CD4-positive, alpha-beta T cell treated with Interleukin-4 for 1 hour (primary cell): ENCODE measurements at places on chromosomes 5 and 9.

DNA sequence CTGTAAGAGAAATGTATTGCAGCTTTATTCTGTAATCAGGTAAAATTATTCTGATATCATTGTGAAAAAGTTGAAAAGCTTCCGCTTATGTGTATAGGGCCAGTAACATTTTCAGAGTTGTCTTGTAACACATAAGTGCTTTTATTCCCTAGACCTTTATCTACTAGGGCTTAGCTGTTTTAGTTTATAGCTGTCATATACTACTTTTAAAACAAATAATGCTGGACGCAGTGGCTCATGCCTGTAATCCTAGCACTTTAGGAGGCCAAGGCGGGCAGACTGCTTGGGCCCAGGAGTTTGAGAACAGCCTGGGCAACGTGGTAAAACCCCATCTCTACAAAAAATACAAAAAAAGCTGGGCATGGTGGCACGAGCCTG lies 33.1 kb downstream of the SLC25A51 start:
- DNase-seq = no peak

- no peak for DNase-seq
Observed at GRCh38 chr5:65364907-65365306, 116.8 kb downstream of the ADAMTS6 start.

- peak; percentile 62 for DNase-seq
Observed at GRCh38 chr9:75186767-75187380, 98.6 kb downstream of the OSTF1 start.

GRCh38 chr9:107588393-107588792 lies 98.8 kb upstream of the KLF4 start:
- no peak for DNase-seq

DNA sequence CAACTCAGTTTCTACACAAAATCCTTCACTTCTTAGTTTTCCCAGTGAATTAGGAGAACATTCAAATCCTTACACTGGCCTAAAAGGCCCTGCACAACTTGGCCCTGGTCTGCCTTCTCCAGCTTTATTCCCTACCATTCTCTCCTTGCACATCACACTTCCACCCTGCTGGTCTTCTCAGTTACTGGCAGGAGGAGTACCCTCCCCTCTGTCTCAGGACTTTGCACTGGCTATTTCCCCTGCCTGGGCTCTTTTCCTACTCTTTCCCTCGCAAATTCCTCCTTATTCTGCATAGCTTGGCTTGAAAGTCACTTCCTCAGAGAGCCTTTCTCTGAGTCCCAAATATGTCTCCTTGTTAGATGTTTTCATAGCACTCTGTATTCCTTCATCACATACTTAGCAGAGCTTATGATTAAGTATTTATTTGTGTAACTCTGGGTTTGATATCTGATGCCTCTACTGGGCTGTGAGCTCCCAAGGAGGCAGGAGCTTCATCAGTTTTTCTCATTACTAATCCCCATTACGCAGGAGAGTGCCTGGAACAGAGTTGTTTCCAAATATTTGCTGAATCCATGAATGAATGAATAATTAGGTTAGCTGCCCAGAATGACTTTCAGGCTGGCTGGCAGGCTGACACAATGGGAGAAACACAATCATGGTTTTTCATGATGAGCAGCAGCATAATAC lies 159.8 kb upstream of the KLF9 start:
- DNase-seq = no peak

- no peak for DNase-seq
Observed at GRCh38 chr9:95373782-95374487, 56.4 kb upstream of the FANCC start.

DNA sequence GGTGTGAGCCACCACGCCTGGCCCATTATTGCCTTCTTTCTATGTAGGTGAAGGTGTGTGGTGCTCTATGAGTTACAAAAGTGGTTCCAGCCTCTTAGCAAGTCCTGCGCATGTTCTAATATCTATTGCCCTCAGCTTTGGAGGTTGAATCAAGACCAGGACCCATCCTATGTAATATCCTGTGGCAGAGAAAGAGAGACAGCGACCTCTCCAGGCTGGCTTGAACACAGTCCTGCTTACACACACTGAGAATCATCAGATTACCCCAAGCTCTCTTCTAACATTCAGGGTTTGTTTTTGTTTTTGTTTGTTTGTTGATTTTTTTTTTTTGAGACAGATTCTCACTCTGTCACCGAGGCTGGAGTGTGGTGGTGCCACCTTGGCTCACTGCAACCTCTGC lies 94.7 kb upstream of the OSMR start:
- no peak for DNase-seq
